8988T (cell line): ENCODE measurements at places on chromosomes 16 and 17.

- no peak for DNase-seq
Observed at GRCh38 chr17:8332688-8333087, 7.0 kb upstream of the ODF4 start.

DNA sequence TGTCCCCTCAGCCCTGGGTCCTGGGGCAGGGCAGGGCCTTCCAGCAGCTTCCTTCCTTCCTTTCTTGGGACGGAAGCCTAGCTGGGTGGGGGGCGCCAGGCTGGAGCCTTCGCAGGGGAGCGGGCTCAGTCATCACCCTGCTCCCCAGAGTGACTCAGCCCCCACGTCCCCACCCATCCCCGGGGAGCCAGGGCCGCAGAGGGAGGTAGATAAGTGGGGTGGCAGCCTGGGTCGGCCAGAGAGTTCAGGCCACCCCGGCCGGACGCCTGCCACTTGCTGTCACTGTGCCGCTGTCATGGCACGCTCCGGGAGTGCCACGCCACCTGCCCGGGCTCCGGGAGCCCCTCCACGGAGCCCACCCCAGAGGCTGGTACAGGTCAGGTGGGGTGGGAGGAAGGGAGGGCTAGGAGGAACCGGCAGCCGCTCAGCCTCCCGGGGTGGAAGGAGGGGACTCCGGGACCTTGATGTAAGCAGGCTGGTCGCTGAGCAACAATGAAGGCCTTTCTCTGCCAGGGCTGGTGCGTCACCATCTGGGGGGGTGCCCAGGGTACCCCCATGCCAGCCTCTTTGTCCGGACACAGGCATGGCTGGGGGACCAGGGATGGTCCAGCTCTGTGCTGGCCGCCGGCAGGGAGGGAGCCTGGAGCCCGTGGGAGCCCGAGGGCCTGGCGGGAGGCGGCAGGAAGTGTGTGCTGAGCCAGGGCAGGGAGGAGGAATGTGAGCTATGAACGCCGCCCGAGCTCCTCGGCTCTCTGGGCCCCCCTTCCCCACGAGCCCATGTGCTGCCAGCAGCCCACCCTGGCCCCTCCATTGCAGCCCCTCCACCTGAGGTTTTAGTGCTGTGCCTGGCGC lies 6.6 kb downstream of the NHERF2 start:
- no peak for DNase-seq

DNA sequence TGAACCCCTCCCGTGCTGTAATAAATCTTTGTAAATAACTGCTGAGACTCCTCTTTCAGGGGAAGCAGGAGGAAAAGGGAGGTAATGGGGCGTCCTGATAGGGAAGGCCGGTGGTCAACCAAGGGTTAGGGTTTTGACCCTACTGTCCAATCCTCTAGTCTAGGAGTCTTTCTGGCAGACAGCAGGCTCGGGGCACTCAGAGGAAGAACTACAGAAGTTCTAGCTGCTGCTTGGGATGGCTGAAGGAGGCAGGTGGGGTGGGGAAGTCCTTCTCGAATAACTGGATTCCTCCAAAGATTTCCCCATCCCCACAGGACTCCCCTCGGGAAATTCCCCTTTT lies 387 bp upstream of the STARD3 start:
- DNase-seq: no peak

GRCh38 chr17:77666881-77667395 lies 291.6 kb upstream of the TNRC6C start:
- no peak for DNase-seq
